ENCODE measurements at places on chromosomes 4 and X.
A peak's percentile ranks its signal among the peaks of the same experiment; 100 is the strongest.

DNA sequence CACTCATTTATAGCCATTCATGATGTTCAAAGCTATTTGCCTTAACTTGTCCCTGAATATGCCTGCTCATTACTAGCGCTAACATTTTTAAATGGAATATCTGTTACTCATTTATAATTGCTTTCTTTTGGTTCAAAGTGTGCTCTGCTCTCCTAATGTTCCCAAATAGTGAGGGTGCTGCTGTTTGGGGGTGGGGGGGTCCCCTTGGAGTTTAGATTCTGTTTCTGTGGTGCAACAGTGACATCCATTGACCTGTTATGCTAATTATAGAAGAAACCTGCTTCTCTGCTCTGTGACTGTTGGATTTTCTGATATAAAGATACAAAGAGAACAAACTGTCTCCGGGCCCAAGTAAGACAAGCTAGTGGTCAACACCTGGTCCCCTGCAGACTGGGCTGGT, 222.4 kb downstream of the SHROOM3 start:
- DNase-seq: no peak

GRCh38 chr4:173177232-173177631, 8.6 kb downstream of the GALNT7 start:
- no peak for DNase-seq

- DNase-seq: no peak
These were observed 669 bp downstream of the TMEM150C start for GRCh38 chr4:82560853-82561785.

DNA sequence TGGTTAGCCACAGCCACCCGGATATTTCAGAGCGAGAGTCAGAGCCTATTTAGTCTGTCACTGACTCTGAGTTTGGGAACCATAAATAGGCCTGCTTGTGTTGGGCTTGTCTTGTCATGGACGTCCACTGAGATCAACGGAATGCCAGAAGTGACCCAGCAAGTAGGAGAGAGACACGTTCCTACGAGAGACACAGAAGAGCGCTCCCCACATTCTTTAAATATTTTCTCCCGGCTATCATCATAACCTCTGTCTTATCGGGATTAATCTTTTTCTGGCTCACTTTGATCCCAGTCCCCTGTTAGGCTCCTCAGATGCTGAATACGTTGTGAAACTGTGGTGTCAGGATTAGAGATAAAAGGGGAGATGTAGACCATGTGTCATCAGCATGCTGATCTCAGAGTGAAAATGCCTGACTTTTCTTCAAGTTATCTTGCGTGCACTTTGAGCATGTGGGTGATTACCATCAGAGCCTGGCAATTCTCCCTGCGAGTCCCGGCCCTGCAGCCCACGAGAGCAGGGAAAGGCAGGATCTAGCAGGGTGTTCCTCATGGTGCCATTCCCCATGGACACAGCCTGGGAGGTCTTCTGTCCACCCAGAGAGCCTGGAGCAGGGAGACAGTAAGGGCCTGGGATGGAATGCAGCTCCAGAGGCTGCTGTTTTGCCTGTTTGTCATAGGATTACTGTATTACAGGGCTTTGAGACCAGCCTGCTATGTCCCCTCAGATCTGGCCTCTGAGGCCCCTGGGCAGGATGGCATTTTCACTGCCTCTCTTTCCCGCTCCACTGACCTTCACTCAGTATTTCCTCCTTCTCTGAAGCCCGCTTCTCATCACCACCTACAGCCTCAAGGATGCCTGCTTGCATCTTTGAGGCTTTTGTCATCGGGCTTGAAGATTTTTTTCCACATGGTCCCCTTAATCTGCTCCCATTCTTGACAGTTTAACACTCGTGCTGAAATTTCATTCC, 2.8 kb upstream of the TENM3 start:
- DNase-seq: no peak

GRCh38 chrX:50045823-50046222, 123.4 kb downstream of the CLCN5 start:
- no peak for DNase-seq

GRCh38 chr4:173585876-173586572, 56.0 kb upstream of the HAND2 start:
- DNase-seq: no peak

DNA sequence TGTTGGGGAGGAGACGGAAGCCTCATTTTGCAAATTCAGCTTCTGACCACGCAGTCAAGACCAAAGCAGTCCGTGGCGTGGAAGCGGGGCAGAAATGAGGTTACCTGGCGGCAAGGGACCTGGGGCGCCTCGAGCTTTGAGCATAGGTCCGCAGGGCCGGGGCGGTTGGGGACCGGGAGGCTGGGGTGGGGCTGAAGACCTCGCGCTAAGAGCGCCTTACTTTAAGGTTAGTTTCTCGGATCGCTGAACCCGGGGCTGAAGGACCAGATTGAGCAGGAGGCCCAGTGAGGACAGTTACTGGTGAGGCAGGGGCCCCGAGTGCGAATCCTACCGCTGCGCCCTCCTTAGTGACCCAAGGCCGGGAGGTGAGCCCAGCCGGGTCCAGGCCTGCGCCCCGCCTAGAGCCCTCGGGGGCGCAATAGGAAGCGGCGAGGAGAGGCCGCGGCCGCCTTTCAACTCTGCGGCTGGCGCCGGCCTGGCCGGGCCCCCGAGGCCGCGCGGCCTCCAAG, 7.5 kb downstream of the MSX1 start:
- DNase-seq: no peak

DNA sequence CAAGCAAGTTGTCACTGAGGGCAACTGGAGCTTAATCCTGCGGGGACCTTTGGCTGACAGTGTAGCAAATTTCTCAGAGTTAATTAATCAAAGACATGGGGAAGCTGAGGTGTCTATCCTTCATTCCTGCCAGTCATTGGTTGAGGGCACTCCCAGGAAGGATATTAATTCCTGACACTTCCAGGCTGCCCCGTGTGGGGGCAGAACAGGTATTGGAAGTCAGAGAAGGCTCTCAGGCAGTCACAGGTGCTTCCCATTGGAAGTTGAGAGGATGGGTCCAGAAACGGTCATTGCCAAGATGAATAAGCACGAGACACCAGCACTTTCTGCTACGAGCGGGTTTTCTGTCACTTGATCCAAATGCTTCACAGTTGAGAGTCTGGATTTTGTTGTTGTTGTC, 29.1 kb upstream of the CD38 start:
- no peak for DNase-seq

- DNase-seq: no peak
These were observed 29.7 kb upstream of the ADH6 start for GRCh38 chr4:99248714-99249113.

DNA sequence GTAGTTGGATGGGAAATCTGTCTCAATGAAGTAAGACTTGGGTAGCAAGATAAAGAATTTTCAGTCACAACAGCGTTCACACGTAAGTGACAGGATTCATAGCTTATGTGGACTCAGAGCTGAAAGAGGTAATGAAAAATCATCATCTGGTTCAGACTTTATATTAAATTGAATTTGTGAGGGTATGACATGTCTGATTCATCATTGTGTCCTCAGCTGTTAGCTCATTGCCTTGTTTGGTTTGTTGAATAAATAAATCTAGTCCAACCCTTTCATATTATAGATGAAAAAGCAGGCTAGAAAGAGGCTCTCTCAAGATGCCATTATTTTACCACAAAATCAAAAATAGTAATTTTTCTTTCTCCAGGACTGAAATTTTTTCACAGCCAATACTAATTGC, 2.7 kb upstream of the CYSLTR1 start:
- DNase-seq: no peak

GRCh38 chr4:31080887-31081286, 360.7 kb downstream of the PCDH7 start:
- no peak for DNase-seq

- no peak for DNase-seq
These were observed 28.6 kb downstream of the SLC16A2 start for GRCh38 chrX:74449937-74450330.

- no peak for DNase-seq
These were observed 876.2 kb upstream of the HS3ST1 start for GRCh38 chr4:12304905-12305304.

- no peak for DNase-seq
These were observed 309.6 kb upstream of the DDX53 start for GRCh38 chrX:22690116-22690515.

GRCh38 chr4:20288846-20289512, 37.3 kb downstream of the SLIT2 start:
- no peak for DNase-seq

DNA sequence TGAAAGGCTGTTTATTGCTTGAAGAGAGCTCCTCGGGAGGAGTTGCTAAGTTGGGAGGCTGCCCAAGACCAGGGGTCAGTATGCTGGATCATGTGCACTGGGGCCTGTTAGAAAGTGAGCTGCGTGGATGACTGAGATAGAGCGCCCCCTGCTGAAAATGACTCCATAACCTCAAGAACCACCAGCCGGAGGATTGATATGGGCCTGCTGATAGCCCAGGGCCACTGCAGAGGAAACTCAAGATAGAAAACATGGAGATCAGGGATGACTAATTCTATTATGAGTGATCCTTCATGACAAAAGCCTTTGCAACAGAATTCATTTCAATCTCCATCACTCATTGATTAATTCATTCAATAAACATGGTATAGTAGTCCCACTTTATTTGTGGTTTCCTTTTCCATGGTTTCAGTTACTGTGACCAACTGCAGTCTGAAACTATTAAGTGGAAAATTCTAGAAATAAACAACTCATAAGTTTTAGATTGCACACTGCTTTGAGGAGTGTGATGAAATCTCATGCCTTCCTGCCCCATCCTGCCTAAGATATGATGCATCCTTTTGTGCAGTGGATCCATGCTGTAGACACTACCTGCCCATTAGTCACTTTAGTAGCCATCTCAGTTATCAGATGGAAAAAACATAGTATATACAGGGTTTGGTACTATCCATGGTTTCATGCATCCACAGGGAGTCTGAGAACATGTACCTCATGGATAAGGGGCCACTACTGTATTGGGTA, 126.7 kb upstream of the MBNL3 start:
- peak; percentile 27 for DNase-seq

DNA sequence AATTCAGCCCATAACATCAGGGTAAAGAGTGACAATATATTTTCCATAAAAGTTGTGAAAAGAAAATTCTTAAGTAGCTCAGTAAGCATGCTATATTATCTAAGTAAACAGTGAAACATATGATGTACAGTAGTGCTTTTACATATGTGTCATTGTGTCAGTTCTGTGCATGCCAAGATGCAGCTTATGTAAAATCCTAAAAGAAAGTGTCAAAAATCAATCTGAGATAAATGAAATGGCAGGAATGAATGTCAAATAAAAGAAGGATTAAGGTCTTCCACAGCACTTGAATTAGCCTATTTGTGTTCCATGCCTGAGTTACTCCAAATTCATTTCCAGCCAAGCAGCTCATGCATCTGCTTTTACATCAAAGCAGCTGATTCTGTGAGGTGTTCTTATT, 452.7 kb upstream of the HS3ST1 start:
- DNase-seq: no peak

GRCh38 chr4:74531963-74532794, 87.2 kb downstream of the AREG start:
- peak; percentile 76 for DNase-seq

DNA sequence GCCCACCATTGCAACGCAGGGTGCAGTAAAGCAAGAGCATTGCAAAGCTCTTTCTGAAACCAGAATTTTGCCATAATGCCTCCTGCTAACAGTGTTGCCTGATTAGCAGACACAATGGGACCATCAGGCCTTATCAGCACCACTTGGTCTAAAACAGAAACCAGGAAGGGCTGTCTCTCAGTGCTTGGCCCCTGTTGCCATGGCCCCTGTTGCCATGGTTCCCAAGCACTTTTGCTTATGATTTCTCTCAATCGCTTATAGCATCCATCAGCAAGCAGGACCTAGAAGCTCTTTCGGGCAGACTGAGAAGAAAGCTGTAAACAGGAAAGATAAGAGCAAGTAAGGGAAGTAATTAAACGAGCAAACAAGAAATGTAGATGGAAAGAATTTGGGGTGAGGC, 36.8 kb downstream of the RTL5 start:
- DNase-seq: no peak

GRCh38 chr4:181688432-181688831, 554.8 kb upstream of the TENM3 start:
- no peak for DNase-seq

DNA sequence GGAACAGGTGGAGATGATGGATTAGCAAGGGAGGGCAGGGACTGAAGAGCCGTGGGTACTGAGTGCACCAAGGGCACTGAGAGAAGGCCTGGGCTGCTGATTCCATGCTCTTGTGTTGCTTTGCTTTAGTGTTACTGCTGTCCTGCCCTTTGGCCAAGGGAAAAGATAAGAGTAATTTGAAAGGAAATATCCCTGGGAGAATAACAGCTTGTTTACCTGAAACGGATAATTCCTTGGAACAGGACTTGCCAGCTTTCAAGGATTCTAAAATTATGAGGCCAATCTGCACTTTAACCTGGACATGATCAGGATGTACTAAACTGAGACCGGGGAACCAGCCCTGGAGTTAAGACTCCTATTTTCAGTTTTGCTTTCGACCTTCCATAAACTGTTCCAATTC, 20.4 kb downstream of the FAM9C start:
- DNase-seq: no peak

DNA sequence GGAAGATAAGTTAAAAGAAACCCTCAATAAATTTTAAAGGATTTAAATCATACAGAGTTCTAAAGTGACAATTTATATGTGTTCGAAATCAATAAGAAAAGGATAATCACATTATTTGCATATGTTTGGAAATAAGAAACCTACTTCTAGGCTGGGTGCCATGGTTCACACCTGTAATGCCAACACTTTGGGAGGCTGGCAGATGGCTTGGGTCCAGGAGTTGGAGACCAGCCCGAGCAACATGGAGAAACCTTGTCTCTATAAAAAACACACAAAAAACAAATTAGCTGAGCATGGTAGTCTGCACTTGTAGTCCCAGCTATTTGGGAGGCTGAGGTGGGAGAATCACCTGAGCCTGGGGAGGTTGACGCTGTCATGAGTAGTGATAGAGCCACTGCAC, 8.1 kb upstream of the SAP30 start:
- no peak for DNase-seq

GRCh38 chr4:173519111-173520101, 10.6 kb downstream of the HAND2 start:
- DNase-seq: no peak

DNA sequence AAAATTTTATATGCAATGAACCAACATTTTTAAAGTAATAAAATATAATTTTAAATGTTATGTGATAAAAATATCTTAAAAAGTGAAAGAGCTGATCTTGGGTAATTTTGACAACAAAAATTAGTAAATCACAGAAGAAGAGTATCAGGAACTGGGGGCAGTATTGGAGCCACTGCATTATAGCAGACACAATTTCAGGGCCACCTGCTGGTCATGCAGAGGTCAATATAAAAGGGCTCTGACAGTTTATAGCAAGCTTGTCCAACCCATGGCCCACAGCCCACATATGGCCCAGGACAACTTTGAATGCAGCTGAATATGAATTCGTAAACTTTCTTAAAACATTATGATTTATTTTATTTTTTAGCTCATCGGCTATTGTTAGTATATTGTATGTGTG, 13.0 kb upstream of the LEF1 start:
- no peak for DNase-seq

- no peak for DNase-seq
These were observed 212.3 kb upstream of the SFRP2 start for GRCh38 chr4:154001193-154001592.

DNA sequence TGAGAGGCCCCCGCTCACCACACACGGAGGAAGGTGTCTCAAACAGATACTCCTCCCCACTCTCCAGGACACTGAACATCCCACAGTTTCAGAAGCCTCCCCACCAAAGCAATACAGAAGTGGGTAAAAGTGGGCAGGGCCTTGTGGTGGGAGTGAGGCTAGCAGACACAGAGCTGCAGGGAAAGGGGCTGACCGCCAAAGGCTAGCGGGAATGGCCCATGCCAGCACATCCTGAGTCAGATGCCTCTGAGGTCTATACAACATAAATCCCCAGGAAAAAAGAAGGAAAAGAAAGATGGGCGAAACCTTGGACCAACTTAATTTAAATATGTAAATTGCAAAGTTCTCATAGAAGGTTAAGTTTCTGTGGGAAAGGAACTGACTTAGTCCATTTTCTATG, 21.9 kb upstream of the ARHGAP10 start:
- no peak for DNase-seq
